ENCODE measurements at places on chromosomes 1 and 21.

- H3K27me3 ChIP-seq = no peaks in the 10 kb centered on the region
- no peak overlapping the region for H3K4me3 ChIP-seq
- no peaks in the 10 kb centered on the region for H3K4me1 ChIP-seq
- peak; percentile 34 for DNase-seq
These were observed 27.3 kb upstream of the ZNF362 start for GRCh38 chr1:33228935-33229487.

DNA sequence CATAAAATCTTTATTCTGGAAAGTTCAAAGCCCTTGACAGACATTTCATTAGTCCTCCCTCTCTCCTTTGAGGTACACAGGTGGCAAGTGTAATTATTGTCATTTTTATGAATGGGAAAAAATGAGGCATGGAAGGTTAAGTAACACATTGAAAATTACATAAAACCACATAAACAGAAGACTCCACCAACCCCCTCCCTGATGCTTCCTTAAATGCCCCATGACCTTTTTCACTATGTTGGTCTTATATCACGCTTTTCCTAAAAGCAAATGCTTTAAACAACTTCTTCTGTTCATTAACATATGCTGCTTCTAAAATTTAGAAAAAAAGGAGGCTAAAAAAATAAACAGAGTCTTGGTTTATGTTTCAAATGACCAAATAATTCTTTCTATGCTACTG is 648.4 kb downstream of the PTPRC start:
- H3K4me1 ChIP-seq = no peaks in the 10 kb centered on the region
- no peak overlapping the region for H3K27ac ChIP-seq
- no peak overlapping the region for H3K4me3 ChIP-seq
- no peaks in the 10 kb centered on the region for H3K36me3 ChIP-seq
- DNase-seq = no peak
- H3K27me3 ChIP-seq = no peaks in the 10 kb centered on the region

- DNase-seq = no peak
- no peaks in the 10 kb centered on the region for H3K36me3 ChIP-seq
- no peaks in the 10 kb centered on the region for H3K4me1 ChIP-seq
- no peaks in the 10 kb centered on the region for H3K27me3 ChIP-seq
- H3K27ac ChIP-seq = no peak overlapping the region
These were observed 8.3 kb upstream of the ERICH3 start for GRCh38 chr1:74681851-74682250.

DNA sequence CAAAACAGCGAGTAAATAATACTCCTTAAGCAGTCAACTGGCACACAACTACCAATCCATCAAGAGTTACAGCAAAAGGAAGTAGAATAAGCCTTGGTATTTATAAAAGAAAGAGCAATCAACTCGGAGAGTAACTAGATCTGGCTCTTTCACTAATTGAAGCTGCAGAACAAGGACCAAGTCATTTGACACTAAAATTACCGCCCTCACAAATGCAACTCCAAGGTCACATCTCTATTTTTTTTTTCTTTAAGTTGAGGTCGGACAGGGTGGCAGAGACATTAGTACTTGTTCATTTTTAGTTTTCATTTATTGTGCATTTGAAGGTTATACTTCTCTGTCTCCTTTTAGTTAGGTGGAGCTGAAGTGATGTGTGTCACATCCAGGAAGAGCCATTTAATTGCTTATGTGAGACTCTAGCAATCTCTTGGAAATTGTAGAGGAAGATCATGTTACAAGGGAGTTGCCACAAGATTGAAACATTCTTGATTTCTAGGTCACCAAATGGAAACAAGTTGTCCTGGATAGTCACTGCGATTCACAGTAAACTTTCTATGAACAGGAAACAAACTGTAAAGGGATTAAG is 138.1 kb upstream of the ADAMTS5 start:
- DNase-seq = peak; percentile 60
- no peak overlapping the region for H3K27ac ChIP-seq
- H3K4me1 ChIP-seq = 0 out of 2 replicates have a peak, but pooled peaks cover 3% of the 10 kb centered on the region
- H3K36me3 ChIP-seq = no peaks in the 10 kb centered on the region
- no peak overlapping the region for H3K4me3 ChIP-seq

DNA sequence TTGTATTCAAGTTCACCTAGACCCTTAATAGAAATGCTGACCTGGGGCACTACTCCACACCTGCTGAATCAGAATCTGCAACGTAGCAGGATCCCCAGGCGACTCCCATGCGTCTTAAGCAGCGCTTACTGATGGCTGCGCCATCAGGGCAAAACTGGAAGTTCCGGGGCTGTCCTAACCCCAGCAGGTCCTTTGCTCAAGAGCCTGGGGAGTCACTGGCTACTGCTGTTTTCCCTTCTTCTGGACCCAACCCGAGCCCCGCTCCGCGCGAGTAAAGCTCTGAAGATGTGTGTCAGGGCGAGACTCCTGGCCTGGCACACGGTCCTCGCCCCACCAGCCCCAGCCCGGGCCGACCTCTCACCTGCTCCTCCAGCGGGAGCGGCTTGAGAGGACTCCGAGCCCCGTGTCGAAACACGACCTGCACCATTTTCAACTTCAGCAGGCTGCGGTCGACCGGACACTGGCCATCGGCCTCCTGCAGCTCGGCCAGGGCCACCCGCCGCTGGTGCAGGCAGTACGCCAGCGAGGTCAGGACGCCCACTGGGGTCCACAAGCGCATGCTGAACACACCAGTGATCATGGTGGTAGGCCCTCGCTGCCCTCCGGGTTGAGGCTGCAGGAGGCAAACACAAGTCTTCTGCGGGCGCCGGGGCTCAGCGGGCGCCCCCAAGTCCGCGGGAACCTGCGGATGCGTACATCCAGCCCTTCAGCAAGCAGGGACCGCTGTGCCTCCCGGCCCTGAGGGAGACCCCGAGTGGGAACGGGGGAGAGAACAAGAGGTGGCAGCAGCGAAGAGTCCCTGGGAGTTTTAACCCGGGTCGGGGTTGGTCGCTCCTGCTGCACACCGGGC is 630 bp downstream of the ACP6 start:
- peaks cover 51% of the 10 kb centered on the region for H3K4me1 ChIP-seq
- H3K36me3 ChIP-seq = peaks cover 9% of the 10 kb centered on the region
- DNase-seq = peak; percentile 83
- H3K4me3 ChIP-seq = peak overlapping the region; percentile 73
- H3K27me3 ChIP-seq = no peaks in the 10 kb centered on the region

DNA sequence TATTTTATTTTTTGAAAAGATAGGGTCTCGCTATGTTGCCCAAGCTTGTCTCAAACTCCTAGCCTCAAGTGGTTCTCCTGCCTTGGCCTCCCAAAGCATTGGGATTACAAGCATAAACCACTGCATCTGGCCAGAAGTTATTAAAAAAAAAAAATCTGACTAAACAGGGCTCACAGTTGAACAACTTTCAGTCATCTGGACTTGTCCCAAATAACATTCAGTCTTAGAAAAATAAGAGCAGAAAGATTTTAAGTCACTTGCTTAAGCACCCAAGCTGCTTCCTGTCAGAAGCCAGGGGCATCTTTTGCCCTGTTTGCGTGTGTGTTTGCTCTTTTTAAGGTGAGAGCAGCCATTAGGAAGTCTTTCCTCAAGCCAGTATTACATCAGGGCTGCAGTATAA is 286.8 kb downstream of the LMO4 start:
- no peak overlapping the region for H3K27ac ChIP-seq
- H3K4me3 ChIP-seq = no peak overlapping the region
- no peaks in the 10 kb centered on the region for H3K27me3 ChIP-seq
- no peak for DNase-seq
- H3K4me1 ChIP-seq = no peaks in the 10 kb centered on the region
